ENCODE measurements at places on chromosomes 2 and 18. TPM values are rescaled to one million over a fixed set of nuclear protein-coding genes. Genes with fewer than 3 reads are reported as not detected.

DNA sequence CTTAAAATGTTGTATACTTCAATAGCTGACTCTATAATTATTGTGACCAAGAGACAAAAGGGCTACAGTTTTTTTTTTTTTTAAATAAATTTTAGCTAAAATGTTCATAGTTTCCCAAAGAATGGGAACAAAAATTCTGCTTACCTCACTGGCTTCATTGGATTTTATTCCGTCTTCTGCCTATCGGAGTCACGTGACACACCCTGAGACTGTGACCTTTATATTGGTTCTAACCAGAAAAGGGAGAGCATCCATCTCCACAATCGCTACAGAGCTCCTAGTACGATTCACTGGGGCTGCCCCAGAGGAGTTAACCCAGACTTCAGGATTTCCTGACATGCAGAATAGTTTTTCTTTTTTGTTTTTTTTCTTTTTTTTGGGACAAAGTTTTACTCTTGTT lies 203.6 kb upstream of the SLC35G4 start:
- no peak for DNase-seq

GRCh38 chr2:236875906-236876505 lies 209.7 kb upstream of the COPS8 start:
- no peak for DNase-seq

GRCh38 chr2:23349508-23349907 lies 35.5 kb upstream of the KLHL29 start:
- DNase-seq = no peak

- peak; percentile 88 for DNase-seq
These were observed at the start of gene CNNM4 for GRCh38 chr2:96760036-96760985. Gene CNNM4 (plus strand): TSS chr2:96760902. CDS start chr2:96761000, 98 bp downstream.

DNA sequence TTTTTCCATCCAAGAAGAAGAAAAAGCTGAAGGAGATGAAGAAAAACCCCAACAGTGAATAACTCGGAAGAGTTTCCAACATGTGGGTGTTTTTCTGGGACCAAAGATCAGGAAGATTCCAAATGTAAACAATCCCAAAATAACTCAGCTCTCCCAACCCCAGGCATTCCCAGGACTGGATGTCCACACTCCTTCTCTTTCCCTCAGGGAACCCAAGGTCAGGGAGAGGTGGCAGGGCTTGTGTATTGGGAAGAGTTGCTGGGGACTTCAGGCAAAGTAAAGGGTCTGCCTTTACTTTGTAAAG lies 268.0 kb downstream of the DYSF start:
- DNase-seq = no peak

GRCh38 chr2:119282996-119283511 lies 59.4 kb downstream of the STEAP3 start:
- DNase-seq = no peak

- no peak for DNase-seq
These were observed 198.4 kb upstream of the NT5C1B start for GRCh38 chr2:18787726-18788125.

- DNase-seq = no peak
These were observed 18.3 kb downstream of the DNPEP start for GRCh38 chr2:219369447-219369861.

DNA sequence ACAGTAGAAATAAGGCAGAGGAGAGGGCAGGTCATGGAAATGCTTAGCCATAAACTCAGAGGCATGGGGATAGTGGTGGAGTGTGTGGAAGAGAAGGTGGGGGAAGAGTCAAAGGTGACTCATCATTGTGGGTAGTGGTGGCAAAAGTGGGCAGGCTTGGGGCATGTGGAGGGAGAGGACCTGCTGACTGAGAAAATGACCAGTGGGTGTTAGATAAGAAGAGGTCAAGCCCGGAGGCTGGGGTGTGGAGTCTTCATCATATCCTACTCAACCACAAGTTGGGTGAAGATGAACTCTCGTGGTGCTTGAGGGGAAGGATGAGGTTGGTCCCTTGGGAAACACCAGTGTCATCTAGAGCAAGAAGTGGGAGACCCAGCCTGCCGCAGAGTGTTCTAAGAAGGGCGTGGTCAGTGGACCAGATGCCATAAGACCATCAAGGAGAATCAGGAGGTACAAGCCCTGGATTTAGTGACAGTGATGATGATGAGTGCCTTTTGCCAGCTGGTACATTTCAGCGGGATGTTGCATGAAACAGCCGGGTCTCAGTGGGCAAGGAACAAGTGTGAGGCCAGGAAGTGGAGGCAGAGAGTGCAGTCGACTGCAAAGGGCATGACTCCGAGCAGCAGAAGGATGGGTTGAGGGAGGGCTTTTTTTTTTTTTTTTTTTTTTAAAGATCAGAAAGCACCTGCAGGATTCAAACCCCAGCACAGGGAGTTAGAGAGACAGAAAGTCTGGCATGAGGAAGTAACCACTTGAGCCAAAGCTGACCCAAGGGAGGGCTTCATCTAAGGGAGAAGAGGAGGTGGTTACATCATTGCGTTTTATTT lies 122.6 kb upstream of the SPRED2 start:
- DNase-seq = no peak

DNA sequence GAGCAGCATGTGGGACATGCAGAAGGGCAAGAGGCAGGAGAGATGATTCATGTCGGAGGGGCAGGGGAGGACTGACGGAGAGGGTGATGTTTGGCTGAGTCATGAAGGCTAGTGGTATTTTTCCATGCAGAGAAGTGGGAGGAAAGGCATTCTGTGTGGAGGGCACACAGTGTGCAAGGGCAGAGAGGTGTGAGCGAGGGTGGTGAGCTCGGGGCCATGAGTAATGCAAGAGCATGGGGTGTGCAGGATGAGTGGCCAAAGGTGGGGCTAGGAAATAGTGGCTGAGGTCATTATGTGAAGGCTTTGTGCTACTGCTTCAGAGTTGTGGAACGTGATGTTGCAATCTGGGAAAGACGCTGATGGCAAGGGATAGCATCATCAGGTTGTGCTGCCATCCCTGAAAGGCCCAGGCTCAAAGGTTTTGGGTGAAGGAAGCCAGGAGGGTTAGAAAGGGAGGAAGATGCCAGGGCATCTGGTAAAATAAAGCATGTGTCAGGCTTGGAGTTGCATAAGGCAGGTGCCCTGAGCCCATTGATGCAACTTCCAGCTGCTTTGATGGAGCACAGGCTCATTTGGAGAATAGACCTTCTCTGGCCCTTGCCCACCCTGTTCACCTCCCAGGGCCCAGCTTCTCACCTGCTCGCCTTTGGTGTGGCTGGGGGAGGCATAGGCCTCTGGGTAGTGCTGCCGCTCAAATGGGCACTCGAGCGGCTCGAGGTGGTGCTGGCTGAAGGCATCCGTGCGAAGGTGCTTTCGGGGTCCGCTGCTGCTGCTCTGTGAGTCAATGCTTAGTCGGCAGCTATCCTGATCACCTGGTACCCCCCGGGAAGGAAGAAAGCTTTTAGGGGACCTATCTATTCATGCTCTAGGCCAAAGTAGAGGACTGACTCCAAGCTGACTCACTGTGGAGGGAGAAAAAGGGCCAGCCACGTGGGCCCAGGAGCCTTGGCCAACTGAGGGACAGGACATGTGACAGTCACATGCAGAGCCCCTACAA lies 37.5 kb downstream of the PAX8 start:
- DNase-seq = no peak

- DNase-seq = no peak
These were observed 44.5 kb downstream of the PSMD14 start for GRCh38 chr2:161352719-161353118.

DNA sequence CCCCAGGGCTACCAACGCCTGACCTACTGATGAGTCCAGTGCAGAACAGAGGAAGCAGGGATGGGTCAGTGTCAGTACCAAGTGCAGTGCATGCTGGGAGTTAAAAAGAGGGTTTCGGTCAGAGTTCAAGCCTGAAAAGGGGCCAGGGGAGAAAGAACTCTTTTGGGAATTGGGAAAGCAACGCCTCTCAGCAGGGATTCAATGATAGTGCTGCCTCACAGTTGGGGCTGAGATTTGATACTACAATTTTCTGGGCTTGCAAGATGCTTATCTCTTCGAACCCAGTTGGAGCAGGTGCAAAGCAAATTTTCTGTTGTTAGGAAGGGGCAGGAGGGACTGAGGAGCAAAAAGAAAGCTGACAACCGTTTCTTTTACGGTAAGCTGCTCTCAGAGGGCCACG lies 82.6 kb downstream of the CERKL start:
- no peak for DNase-seq

DNA sequence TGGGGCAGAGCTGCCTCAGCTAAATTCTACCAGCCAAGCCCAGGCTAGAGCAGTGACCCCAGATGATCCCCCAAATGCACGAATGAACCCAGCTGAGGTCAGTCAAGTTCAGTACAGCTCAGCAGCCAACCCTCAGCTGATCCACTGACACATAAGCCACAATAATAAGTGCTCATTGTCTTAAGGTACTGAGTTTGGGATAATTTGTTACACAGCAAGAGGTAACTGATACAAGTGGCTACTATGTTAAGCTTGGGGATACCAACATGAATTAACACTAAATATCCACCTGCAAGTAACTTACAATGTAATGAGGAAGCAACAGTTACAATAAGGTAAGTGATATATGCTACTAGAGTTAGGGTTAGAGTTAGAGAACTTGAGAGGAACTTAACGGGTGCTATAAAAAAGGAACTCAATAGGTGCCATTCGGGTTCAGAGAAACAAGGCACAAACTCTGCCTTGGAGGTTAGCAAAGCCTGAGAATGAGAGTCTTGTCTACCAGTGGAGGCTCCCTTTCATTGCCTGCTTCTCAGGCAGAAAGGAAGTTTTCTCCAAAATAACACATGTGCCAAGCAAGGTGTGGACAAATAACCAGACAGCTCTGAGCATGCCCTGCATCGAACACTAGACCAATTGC lies 189.4 kb downstream of the ARL4C start:
- no peak for DNase-seq

GRCh38 chr18:23609390-23610023 lies 23.2 kb upstream of the NPC1 start:
- DNase-seq = no peak

DNA sequence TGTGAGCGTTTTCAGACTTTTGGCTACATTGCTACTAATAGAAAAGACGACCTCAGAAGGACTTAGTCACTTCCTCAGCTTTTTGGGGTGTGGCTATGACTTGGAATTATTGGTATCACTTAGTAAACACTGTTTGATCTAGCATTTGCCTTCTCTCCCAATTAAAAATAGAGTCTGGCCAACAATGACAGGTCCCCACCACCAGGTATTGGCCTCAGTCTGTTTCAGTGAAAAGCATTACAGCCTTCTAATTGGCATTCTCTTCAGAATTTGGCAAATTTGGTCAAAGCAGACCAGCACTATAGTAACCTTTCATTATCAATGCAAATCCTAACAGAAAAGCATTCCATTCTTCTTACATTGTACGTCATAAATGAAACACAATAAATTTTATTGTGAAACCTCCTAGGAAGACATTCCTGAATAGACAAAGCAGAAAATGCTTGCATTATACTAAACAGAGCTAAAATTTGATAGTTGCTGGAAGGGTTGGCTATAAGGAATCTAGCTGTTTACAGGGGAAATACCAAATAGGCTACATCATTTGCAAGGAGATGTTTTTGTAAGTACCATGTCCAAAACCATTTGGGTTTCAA lies 613.9 kb downstream of the IRS1 start:
- DNase-seq = no peak

GRCh38 chr2:45382744-45383143 lies 228.3 kb downstream of the SRBD1 start:
- DNase-seq = no peak

GRCh38 chr18:416930-417329 lies 83.6 kb downstream of the COLEC12 start:
- no peak for DNase-seq

- no peak for DNase-seq
These were observed 14.3 kb downstream of the PPP1R1C start for GRCh38 chr2:181999911-182000310.

DNA sequence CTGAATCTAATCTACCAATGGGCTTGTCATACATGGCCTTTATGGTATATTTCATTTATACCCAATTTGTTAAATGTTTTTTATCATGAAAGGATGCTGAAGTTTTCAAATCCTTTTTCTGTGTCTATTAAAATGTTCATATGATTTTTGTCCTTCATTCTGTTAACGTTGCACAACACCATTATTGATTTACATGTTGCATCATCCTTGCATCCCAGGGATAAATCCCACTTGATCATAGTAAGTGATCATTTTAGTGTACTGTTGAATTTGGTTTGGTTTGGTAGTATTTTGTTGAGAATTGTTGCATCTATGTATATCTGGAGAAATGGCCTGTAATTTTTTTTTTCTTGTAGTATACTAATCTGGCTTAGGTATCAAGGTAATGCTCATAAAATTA lies 9.4 kb downstream of the SP100 start:
- DNase-seq = no peak

DNA sequence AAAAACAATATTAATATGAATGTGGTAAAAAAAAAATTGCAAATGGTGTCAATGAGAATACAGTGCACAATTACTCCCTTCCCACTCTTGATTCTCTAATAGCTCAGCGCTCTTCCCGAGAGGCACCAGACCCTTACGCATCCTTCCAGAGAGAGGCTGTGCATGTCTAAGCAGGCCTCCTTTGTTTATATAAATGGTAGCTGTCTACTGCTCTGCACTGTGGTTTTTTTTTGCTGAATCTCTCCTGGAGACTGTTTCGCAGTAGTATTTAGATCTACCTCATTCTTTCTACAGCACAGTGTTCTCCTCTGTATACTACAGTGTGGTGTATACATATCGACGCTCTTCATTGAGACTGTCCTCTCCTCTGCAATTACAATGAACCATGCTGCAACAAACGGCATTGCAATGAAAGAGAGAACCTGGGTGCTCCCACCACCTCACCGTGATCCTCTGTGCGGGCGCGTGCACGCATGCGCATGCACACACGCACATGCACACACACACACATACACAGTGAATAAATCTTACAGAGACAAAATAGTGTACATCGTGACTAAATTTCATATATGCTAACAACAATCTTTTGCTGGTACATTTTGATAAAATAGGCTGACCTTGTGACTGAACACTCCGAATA lies 19.4 kb downstream of the SEPTIN10 start:
- DNase-seq = no peak

PXDN gene
- 3.3 TPM for polyA plus RNA-seq

CIB4 gene
- polyA plus RNA-seq = not detected

WIPF1 gene
- polyA plus RNA-seq = 200 TPM

ADD2 gene
- 0.18 TPM for polyA plus RNA-seq

ARHGAP15 gene
- polyA plus RNA-seq = 328 TPM

IL1RN gene
- not detected for polyA plus RNA-seq

NDUFB3 gene
- polyA plus RNA-seq = 269 TPM

ITGB6 gene
- polyA plus RNA-seq = not detected

KLHL29 gene
- polyA plus RNA-seq = 0.21 TPM
